ENCODE measurements at places on chromosomes 5 and 9. TPM values are rescaled to one million over a fixed set of nuclear protein-coding genes. Genes with fewer than 3 reads are reported as not detected.

- no peak for DNase-seq
Measured at GRCh38 chr9:105053209-105053652, 125.3 kb upstream of the ABCA1 start.

GRCh38 chr5:22577711-22578110 is 275.4 kb downstream of the CDH12 start:
- no peak for DNase-seq

GRCh38 chr9:93061791-93062763 is 3.6 kb downstream of the SUSD3 start:
- DNase-seq, result no peak

DNA sequence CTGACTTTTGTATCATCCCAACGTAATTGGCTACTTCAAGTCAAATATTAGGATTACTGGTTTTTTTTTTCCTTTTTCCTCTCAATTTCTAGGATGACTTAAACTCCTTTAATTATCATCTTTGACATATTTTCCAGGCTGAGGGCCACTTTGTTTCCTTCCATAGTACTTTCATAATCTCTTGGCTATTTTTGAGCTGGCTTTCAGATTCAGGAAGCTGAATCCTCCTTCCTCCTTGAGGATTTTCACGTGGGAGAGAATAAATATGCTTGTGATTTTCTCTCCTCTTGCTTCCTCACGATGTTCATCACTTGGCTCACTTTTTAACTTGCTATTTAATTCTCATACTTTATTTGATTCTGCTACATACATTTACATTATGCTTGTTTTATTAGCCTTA is 88.1 kb downstream of the ITGA1 start:
- no peak for DNase-seq

DNA sequence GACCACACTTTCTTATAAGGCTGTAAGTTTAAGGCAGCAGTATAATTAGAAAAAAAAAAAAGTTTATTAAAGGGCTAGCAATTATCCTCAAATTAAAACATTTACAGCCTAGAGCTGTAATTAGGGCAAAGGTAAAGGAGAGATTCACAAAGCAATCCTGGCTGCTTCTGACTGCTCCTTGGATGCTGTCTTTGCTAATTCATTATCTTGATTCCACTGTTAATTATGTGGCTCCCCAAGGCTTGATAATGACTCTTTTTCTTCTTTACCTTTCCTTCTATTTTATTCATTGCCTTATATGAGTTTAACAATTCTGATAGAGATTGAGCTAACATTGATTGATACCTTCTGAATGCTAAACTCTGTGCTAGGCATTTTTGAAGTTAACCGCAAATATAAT is 476.5 kb downstream of the DTWD2 start:
- no peak for DNase-seq

DNA sequence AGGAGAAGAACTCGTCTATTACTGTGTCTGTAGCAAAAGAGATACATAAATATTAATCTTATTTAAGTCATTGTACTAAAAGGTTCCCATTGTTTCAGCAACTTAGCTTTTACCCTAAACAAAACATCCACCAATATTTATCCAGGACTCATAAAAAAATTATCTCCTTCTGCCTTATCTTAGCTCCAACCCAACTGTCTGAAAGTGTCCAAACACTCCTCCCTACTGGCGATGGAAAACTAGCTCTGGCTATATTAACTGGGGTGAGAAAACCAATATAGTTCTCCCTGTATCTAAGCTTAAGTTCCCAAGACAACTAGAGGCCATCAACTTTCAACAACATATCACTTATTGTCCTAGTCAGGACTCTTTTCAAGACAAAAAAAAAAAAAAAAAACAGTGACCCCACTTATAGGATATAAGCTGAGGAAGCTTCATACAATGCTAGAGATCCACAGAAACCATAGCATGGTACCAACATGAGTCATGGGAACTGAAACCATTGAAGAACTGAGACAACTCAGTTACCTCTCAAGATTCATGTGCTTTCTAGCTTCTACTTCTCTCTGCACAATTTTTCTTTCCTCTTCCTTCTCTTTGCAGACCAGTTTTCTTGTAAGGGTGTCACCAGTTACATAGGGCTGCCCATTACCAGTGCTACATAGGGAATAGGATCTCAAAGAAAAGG is 150.7 kb upstream of the RASA1 start:
- DNase-seq, result no peak

- no peak for DNase-seq
Measured at GRCh38 chr9:137352511-137353222, 50.6 kb upstream of the NRARP start.

The PDE4D gene
- 300 TPM for total RNA-seq

GRCh38 chr9:103514767-103515166 is 519.6 kb downstream of the CYLC2 start:
- DNase-seq, result no peak

- DNase-seq, result no peak
Measured at GRCh38 chr9:96478829-96479371, 28.9 kb downstream of the HABP4 start.

The ZNF608 gene
- 0.42 TPM for total RNA-seq

- DNase-seq, result no peak
Measured at GRCh38 chr5:125175348-125176004, 429.0 kb upstream of the ZNF608 start.

The HINT1 gene
- 236 TPM for total RNA-seq

The WNT8A gene
- not detected for total RNA-seq

GRCh38 chr9:16401701-16402100 is 468.8 kb downstream of the BNC2 start:
- no peak for DNase-seq

The CCT5 gene
- 62.6 TPM for total RNA-seq

The FIBCD1 gene
- not detected for total RNA-seq

DNA sequence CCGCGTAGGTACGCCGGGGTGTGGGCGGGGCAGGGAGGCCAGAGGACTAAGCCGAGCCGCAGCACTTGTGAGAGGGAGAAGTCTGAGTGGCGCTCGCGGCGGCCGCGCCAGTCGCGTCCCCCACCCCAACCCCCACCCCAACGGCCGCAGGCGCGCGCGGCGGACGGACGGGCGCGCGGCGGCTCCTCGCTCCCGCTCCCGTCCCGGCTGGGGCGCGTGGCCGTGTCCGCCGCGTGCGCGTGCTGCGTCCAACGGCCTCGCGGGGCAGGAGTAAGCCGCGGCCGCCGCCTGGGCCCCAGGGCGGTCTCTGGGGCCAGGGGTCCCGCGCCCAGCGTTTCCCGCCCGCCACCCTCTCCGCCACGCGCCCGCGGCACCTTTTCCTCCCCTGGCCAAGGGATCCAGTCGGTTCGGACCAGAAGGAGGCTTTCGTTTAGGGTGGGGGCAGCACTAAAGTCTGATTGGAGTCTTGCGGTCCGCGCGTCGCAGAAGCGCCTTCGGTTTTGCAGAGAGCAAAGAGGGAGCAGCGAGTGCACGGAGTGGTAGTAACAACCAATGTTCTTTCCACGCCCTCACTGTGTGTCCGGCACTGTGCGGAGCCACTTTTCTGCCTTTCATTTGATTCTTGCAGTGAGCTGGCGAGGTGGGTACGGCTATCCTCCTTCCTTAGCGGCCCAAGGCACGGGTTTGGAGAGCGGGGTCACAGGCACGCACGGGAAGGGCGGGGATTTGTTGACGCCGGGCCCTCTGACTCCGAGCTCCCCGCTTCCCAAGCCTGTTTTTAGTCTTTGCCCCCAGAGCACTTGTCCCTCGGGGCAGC is 483 bp downstream of the G3BP1 start:
- no peak for DNase-seq

DNA sequence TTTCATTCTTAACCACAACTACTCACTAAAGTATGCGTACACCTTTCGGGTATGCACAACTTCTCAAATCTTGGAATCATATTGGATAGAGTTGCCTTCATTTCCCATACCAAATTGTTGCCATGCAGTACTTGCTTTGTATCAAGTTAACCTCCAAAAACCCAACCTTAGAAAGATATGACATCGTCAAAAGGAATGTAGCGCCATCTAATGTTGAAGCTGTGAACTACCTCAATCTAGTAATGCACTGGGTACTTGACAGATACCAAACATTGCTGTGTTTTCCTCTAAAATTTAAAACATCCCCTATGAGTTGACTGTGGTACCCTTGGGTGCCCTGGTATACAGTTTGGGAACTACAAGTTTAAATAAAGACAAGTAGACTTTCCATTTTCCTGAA is 318.4 kb downstream of the ARL15 start:
- no peak for DNase-seq

The IL13 gene
- total RNA-seq, result not detected

The CCDC107 gene
- 35.2 TPM for total RNA-seq

The SLC34A1 gene
- total RNA-seq, result 0.40 TPM

DNA sequence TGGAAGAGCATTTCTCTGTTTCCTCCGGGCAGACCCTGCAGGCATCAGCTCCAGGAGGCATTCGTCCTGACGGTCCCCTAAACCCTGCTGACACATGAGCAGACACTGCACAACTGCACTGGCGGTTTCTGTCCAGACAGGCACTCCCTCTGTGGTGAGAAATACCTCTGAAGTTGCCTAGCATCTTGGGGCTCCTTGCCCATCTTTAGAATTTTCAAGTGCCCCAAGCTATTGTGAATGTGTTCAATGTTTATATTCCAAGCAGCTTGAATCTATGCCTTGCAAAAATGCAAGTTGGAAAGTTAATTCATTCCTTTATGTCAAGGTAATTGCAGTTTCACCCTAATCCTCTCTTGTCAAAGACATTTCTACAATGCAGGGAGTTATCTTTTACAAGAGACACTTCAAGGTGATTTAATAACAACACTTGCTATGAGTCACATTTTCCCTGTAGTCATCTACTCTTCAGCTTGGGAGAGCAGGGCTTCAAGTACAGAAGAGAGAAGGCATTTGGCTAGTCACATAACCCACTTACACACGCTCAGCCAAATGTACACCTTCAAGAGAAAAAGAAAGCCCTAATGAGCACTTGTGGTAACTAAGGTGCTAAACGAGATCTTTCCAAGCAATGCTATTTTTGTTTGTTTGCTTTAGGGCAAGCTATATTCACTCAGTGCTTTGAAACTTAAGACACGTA is 302.5 kb downstream of the MLLT3 start:
- DNase-seq, result no peak

GRCh38 chr5:91937121-91937520 is 554.0 kb upstream of the ARRDC3 start:
- DNase-seq, result no peak

The SFXN1 gene
- total RNA-seq, result 88.3 TPM

GRCh38 chr5:160462167-160462566 is 40.5 kb downstream of the PTTG1 start:
- no peak for DNase-seq

GRCh38 chr9:124279531-124280175 is 21.9 kb downstream of the NEK6 start:
- DNase-seq, result no peak

- DNase-seq, result no peak
Measured at GRCh38 chr5:21862986-21863385, 990.2 kb downstream of the CDH12 start.

DNA sequence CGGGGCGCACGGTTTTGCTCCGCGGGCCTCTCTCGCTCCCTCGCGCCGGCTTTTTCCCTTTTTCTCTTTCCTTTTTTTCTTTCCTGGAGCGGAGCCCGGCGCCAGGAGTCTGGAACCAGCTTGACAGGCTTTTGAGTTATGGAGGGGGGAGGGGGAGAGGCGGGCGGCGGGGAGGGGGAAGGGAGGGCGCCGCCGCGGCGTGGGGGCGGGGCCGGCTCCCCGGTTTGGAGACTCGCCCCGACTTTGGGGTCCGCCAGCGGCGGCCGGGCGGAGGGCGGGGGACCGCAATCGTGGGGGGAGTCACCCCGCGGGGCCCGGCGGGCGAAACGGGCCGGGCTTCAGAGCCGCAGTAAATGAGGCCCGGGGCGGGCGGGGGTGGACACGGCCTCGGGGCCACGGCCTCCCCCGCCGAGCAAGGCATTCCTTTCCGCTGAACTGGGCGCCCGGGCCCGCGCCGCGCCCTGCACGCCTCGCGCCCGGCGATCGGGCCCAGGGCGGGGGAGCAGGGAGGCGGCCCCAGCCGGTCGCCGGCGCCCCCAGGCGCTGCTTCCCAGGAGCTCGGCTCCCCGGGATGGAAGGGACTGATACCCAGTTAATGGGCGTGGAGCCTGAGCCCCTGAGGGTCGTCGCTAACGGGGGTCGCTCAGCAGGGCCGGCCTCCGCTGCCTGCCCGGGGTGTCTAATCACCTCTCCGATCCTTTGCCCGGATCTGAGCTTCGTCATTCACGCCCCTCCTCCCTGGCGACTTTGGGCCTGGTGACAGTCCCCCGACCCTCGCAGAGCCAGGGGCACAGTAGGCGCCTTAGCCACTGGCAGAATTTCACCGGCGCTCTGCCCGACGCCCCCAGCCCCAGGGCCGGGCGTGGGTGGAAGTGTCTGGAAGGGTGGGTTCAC is 138.1 kb downstream of the C9orf50 start:
- DNase-seq, result peak; percentile 31

GRCh38 chr9:114446036-114446435 is 58.3 kb upstream of the AKNA start:
- DNase-seq, result no peak

DNA sequence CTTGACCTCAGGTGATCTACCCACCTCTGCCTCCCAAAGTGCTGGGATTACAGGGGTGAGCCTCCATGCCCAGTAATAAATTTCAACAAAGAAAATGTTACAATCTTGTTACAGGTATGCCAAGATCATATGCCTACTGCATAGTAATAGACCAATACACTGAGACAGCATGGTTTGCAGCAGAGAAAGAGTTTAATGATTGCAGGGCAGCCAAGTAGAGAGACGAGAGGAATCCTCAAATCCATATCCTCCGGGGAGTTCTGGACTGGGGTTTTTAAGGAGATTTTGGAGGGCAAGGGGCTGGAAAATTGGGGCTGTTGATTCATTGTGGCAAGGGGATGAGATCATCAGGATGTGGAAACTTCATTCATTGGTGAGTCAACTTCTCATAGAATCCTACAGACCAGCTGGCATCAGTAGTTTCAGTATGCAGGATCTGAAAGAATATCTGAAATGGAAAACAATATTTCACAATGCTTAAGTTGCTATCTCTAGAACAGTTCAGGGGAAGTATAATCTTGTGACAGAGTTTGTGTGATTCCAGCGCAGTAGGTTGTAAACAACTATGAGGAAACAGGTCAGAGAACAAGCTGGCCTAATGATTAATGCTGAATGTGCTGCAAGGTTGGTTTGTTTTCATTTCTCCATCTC is 14.8 kb upstream of the TUT7 start:
- no peak for DNase-seq

The ARL14EPL gene
- not detected for total RNA-seq

DNA sequence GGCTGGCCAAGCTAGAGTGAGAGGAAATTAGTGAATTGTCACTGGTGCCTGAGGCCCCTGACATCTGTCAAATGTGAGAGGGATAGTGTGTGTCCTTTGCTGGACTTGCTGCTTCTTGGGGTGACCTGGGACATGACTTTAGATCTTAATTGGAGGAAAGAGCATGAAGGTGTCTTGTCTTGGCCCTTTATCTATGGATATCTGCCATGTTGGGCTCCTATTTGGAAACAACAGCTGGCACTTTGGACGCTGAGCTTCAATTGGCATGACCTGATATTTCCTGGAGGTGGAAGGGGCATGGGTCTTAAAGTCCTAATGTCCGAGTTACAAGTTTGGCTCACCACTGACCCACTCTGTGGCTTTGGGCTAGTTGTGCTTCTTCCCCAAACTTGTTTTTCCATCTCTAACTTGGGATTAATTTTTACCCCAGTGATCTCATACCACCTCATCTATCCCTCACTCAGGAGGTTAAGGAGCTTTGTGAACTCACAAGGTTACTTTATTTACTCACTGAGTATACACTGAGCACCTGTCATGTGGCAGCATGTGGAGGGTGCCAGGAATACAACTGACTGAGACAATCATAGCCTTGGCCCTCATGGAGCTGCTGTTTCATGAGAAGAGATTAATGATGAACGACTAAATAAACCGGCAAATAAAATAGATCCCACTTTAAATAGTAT is 30.1 kb upstream of the CXCL14 start:
- no peak for DNase-seq

- no peak for DNase-seq
Measured at GRCh38 chr9:78319197-78320029, 22.5 kb downstream of the PSAT1 start.

- no peak for DNase-seq
Measured at GRCh38 chr5:132281856-132282614, 12.2 kb upstream of the SLC22A4 start.
